ENCODE measurements at places on chromosomes 2 and 18.

GRCh38 chr18:12049978-12050811 lies 43.4 kb upstream of the ANKRD62 start:
- no peak for DNase-seq

GRCh38 chr18:48265328-48265727 lies 143.9 kb downstream of the ZBTB7C start:
- no peak for DNase-seq

DNA sequence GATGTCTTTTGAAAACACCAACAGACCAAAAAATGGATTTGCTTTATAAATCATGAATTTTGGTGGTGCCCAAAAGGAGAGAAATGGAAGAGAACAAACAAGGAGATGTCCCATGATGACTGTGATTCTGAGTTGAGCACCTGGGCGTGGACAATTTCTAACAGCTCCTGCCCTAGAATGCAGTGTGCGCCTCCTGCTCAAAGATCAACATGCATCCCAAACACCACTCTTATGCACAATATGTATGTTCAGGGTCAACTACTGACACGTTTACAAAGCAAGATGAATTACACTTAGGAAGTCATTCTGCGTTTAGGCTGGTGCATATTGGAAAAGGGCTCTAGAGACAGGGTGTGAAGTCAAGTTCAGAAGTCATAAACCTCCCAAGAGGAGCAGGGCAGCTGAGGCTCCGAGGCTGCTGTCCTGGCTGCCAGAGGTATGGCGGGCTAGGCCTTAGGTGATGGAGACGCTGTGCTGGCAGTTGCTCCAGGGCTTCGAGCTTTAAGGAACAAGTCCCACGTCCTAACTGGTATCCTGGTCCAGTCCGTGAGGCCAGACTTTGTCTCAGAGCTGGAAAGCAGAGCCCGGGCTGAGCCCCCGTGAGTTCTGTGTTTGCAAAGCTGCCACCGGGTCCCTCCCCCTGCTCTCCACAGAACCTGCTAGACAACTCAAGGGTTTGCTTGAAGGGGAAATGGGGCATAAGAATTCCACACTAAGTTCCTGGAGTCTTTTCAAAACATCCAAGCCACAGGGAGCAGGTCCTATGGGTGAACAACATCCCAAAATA lies 74.0 kb downstream of the ZNF516 start:
- DNase-seq = no peak

DNA sequence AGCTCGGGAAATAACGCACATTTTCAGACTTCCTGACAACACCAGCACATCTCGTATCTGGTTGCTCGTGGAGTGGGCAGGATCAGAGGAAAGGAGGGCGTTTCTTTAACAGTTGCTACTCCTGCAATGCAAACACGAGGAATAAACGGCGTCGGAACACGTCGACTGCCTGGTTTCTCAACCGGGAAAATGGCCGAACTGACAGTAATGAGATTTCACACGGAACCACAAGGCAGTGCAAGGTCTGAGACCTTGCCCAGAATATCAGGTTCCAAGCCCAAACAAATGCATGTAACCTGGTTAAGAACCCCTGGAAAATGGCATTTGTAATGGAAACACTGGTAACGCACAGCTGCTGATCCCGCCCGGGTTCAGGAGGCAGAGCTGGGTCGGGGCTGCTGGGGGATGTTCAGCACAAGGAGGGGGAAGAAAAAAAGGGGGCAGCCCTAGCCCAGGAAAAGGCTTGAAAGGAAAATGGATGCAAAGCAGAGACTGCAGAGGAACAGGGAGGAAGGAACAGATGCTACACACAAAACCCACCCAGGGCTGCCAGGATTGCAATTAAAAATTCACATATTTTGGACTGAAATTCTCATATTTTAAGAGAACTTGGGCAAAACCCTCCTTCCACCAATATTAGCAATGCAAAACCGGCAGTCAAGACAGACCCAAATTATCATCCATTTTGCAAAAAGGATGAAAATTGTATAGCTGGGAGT lies 61.6 kb upstream of the KLHL29 start:
- DNase-seq = no peak

DNA sequence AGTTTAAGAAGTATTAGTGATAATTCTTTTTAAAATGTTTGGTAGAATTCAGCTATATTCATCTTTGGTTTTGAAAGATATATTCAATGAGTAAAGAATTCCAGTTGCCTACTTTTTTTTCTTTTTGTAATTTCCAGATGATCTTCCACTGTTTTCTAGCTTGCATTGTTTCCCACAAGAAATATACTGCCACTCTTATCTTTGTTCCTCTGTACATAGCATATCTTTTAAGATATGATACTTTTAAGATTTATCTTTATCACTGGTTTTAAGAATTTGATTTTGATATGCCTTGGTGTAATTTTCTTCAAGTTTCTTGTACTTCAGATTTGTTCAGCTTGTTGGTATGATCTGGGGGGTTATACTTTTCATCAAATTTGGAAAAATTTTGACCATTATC lies 374.4 kb downstream of the PLCL1 start:
- no peak for DNase-seq

GRCh38 chr18:23163786-23164533 lies 28.7 kb downstream of the CABLES1 start:
- DNase-seq = no peak

DNA sequence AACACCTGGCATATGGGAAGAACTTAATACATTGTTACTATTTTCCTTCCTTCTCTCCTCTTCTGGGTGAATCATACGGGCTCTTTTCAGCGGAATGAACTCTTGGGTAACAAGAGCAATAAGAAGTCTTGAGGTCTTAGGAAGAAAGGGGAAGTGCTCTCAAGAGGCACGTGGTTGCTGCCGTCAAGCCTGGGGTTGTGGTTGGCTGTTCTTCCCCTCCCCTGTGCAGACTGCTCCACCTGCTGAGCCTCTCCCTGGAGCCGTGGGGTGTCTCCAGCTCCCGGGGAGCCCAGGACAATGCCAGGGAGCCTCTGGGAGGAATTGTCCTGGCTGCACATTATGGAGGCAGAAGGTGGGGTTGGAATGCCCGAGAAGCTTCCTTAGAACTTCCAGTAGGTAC lies 19.4 kb downstream of the TOGARAM2 start:
- DNase-seq = no peak

DNA sequence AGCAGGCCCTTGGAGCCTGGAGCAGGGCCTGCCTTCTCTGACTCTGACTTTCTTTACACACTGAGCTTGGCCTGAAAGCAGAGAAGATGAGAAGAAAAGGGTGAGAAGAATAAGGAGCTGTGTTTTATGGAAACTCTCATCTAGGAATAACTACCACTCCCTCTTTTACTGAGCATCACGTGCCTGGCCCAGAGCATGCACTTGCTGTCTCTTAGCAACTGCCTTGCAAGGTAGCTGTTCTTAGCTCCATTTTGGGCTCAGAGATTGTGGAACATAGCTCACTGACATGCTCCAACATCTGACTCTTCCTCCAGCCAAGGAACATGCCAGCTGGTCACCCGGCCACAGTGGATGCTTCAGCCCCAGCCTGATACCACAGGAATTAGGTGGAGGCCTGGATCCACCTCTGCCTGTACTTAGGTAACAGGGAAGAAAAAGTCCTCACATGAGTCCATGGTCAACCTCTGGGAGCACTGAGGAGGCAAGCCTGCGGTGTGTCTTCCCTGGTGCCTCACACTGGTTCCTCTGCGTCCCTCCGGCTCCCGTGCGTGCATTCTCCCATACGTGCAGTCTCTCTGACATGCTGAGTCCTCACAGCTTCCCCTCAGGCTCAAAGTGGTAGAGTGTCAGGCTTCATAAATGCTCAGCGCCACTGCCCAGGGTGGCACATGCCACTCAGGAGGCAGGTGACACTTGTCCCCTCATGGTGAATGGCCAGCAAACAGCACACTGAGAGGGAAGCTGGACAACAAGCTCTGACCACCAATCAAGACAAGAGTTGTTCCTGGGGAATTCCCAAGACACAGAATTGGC lies 35.7 kb downstream of the AMER3 start:
- DNase-seq = no peak

- no peak for DNase-seq
Measured at GRCh38 chr2:134603966-134604365, 114.8 kb downstream of the TMEM163 start.

GRCh38 chr2:98085649-98086048 lies 1.3 kb upstream of the VWA3B start:
- DNase-seq = no peak

GRCh38 chr2:240259201-240259923 lies 118.9 kb upstream of the OTOS start:
- DNase-seq = no peak

GRCh38 chr2:232421189-232421785 lies 14.6 kb downstream of the ALPG start:
- DNase-seq = no peak

DNA sequence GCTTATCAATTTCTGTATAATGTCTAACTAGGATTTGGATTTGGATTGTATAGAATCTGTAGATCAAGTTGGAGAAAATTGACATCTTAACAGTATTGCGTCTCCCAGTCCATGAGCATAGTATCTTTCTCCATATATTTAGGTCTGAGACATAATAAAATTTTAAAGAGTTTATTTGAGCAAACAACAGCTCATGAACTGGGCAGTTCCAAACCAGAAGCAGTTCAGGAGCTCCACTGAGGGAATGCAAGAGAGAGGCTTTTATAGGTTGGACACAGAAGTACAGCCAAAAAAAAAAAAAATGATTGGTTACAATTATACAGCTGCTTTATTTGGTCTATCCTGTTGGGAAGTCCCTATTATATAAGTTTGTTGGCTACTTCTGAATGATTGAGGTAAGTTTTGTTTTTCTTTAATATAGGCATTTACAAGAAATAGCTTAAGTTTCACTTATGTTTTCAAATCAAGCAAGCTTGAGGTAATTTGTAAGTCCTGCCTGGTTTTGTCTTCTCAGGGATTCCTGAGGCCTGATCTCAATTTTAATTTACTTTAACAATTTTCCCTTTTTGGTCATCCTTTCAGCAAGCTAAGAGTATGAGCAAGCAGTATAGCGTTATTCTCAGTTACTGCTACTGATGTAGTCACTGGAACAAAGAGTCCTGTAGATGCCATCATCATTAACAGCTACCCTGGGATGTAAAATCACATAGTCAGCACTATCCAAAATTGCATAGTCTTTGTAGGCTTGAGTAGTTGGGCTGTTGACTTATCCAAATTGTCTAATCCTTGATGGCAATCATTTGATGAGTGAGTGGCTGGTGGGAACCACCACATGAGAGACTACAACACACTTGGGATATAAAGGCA lies 27.5 kb upstream of the RUFY4 start:
- DNase-seq = no peak

DNA sequence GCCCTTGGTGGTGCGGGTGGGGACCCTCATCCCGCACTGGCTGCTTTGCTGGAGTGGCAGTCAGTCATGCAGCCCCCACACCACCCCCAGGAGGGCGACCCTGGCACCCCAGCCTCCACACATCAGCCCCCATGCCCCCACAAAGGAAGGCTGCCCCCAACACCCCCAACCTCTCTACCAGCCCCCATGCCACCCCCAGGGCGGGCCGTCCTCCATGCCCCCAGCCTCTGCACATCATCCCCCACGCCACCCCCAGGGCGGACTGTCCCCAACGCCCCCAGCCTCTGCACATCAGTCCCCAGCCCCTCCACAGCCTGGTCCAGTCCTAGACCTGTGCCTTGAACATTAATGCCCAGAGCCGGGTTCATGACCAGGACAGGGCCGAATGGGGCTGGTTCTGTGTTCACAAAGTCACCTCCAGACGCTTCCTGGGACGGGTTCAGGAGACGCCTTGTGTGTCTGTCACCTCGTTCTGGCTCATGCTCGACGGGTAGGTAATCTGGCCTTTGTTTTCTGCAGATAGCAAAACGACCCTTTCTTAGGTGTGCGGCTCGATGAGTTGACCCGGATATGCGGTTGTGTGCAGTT lies 18.4 kb downstream of the D2HGDH start:
- no peak for DNase-seq

DNA sequence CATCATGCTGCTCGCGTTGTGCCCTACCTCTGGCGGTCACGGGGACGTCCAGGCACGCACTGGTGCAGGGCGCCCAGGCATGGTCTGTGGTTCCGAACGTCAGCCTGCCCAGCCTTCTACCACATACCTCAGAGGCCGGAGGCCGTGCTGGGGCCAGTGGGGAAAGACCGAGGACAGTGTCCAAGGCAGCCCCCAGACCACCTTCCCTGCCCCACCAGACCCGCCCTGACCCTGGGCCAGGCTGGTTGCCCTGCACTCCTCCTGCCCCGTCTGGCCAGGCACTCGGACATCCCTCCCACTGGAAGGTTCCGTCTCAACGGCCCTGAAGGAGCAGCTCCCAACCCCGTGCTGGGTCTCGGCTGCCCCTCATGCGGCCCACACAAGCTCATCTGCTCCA lies 32.8 kb downstream of the SLC66A2 start:
- DNase-seq = no peak

GRCh38 chr2:37585295-37585908 lies 86.0 kb downstream of the CDC42EP3 start:
- DNase-seq = no peak

DNA sequence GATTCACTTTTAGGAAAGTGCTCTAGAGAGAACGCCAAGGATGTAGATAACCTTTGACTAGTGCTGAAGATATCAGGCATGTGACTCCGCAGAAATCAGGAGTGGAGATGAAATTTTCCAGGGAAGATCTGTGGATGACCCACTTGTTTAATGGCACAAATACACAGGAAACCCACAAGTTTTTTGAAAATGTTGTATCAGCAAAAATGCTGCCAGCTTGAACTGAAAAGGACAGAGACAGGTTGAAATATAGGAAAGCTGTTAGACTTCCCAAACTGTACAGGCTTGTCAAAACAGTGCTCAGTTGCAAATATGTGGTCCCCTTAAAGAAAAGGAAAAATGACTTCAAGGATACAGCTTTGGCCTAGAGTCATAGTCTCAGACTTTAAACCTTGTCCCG lies 96.5 kb downstream of the PKP4 start:
- no peak for DNase-seq

- no peak for DNase-seq
Measured at GRCh38 chr2:211373203-211373602, 816.8 kb downstream of the CPS1 start.

DNA sequence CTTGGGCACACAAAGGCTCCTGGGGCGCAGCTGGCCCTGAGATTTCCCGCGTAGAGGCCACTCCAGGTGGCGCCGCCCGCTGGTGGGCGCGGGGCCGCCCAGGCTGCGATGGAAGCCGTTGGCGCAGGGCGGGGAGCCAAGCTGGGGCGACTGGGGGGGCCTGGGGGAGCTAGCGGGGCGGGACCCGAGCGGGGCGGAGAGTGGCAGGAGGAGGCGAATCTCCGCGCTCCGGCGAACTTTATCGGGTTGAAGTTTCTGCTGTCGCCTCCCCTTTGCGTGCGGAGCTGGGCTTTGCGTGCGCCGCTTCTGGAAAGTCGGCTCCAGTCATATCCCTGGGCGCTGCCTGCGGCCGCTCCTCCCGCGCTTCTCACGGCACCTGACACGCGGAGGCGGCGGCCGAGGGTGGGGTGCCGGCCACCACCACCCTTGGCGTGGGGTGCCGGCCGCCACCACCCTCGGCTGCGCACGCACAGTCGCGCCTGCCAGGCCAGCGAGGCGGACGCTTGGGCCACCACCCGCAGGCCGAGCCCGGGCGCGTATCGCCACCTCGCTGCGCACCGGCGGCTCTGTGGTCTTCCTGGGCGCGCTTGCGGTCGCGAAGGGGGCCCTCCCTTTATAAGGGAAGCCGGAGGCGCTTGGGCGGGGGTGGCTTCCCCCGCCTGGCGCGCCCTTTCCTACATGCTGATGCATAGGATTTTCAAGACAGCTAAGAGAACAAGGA lies 919 bp upstream of the CYP1B1 start:
- DNase-seq = no peak

- DNase-seq = no peak
Measured at GRCh38 chr18:7746106-7746505, 179.0 kb downstream of the PTPRM start.

- no peak for DNase-seq
Measured at GRCh38 chr2:207254591-207255464, 89.1 kb upstream of the KLF7 start.
